ENCODE measurements at places on chromosomes 1 and 21. TPM values are rescaled to one million over a fixed set of nuclear protein-coding genes. Genes with fewer than 3 reads are reported as not detected.

DNA sequence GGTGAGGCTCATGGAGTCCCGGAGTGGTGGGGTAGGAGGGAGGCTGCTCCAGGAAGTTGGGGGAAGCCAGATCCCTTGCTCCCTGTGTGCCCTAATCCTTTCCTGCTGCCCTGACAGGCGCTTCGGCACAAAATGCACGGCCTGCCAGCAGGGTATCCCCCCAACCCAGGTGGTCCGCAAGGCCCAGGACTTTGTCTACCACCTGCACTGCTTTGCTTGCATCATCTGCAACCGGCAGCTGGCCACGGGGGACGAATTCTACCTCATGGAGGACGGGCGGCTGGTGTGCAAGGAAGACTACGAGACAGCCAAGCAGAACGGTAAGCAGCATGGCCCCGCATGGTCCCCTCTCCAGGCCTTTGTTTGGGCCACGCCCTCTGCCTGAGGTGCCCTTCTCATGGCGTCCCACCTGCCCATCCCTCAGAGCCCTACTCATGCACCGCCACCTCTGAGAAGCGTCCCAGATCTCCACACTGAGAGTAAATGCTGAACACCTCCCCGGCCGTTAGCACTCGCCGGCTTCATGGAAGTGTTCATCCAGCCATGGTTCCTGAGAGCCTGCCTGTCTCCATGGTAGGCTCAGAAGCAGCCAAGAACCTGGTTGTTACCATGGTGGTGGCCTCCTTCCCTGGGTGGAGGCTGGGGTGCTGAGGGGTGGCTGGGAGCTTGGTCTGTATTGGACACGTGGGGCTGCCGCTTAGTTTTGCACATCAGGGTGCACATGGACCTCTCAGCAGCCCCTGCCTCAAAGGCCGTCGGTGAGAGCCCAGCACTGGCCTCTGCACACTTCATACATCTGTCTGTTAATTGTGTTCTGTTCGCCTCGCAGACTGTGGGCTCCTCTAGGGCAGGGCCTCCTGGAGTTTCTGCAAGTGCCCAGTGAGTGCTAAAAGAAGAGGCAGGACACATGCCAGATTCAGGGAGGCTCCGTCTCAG is 36.5 kb downstream of the LHX4 start:
- no peak overlapping the region for H3K27ac ChIP-seq
- H3K4me1 ChIP-seq: peaks cover 10% of the 10 kb centered on the region
- no peak for DNase-seq
- H3K4me3 ChIP-seq: no peak overlapping the region

DNA sequence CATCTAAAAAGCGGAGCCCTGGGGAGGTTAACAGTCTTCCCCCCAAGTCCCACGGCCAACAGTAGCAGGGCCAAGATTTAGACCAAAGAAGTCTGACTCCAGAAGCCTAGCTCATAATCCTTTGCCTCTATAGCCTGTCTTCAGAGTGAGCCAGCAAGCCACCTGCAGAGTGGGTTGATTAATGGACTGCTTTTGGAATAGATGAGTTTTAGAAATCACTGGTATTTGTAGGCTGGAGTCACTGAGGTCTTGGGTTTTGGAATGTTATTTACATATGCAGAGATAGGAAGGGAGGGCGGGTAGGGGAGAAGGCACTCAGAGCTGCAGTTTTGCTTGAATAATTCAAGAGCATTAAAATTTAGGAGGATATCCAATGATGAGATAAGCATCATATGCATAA is 90.8 kb upstream of the L1TD1 start:
- H3K4me3 ChIP-seq: no peak overlapping the region
- H3K27ac ChIP-seq: no peak overlapping the region
- no peaks in the 10 kb centered on the region for H3K27me3 ChIP-seq
- no peaks in the 10 kb centered on the region for H3K4me1 ChIP-seq
- no peak for DNase-seq
- H3K36me3 ChIP-seq: no peaks in the 10 kb centered on the region

- no peaks in the 10 kb centered on the region for H3K36me3 ChIP-seq
- DNase-seq: no peak
- H3K4me1 ChIP-seq: no peaks in the 10 kb centered on the region
These were observed 175.3 kb downstream of the PLPPR4 start for GRCh38 chr1:99439433-99440075.

DNA sequence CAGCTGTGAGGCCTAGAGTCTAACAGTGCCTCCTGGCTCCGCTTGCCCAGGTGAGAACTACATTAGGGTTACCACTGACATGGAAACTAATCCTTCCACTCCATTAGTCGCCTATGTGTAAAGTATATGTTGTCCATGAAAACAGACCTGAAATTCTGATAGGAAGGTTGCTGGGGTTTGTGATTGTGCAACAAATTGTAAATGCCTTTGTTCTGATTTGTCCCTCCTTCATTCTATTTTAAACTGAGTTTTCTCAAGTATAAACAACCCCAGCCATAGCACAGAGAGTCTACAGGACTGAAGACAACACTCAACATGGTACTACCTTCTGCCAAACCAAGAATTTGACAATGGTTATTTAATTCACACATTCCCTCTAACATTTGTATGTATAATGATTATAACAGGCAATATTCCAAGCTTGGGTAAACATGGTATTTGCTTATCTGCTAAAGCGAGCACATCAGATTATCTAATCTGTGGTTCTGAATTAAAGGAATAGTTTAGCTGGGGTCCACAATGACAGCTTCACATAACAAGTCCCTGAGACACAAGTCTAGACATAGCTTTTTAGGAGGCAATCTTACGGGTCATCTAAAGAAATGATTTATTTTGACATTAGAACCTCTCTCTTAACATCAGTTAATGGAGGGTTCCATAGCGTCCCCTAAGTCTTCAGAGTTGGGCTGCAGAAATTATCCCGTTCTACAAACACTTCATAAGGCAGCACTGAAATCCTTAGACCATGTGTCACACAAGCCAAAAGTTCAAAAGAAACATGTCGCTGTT is 633.0 kb downstream of the SMYD3 start:
- no peaks in the 10 kb centered on the region for H3K27me3 ChIP-seq
- no peak for DNase-seq
- no peak overlapping the region for H3K4me3 ChIP-seq
- no peak overlapping the region for H3K27ac ChIP-seq
- H3K4me1 ChIP-seq: peaks cover 15% of the 10 kb centered on the region

DNA sequence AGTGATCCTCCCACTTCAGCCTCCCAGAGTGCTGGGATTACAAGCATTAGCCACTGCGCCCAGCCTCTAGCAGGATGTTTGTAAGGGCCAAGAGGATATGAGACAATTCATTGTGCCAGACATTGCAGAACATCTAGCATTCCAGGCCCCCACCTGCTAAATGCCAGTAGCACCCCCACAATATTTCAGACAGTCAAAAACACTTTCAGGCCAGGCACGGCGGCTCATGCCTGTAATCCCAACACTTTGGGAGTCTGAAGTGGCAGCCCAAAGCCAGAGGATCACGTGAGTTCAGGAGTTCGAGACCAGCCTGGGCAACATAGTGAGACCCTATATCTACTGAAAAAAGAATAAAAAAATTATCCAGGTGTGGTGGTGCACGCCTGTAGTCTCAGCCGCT is 12.9 kb downstream of the PPIE start:
- H3K36me3 ChIP-seq: no peaks in the 10 kb centered on the region
- no peaks in the 10 kb centered on the region for H3K27me3 ChIP-seq
- no peak overlapping the region for H3K27ac ChIP-seq
- H3K4me1 ChIP-seq: no peaks in the 10 kb centered on the region

Gene DHDDS
- total RNA-seq: 46.9 TPM
